ENCODE measurements at places on chromosomes 3 and 15.

- peak; percentile 90 for DNase-seq
Measured at GRCh38 chr3:112734736-112735350, 93.9 kb upstream of the CCDC80 start.

DNA sequence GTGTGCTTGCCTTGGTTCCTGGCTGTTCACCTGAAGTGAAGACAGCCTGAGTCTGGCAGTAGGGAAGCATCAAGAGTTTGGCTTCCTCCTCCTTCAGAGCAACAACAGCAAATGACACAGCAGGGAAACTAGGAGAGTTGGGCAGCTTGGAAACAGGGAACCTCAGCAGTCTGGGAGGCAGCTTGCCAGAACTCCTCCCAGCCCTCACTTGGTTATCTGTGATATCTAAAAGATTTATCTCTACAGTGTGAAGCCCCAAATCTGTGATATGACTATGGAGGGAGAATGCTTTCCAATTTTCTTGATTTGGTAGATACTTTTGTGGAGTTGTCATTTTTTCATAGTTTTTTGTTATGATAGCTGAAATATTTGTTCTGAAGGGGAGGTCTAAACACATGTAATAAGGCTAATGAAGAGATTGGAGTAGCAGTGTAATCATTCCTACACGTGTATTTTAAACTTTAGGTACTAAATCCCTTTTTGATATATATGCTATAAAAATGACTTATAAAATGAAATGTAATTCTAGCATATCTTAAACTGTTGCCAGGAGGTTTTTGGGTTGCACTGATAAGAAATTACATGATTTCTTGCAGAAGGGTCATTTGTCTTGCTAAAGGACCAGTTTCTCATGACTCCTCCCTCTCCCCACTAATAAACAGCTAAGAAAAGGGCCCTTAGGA lies 20.8 kb downstream of the UBE2E1 start:
- DNase-seq: no peak

- no peak for DNase-seq
Measured at GRCh38 chr3:45204136-45204535, 22.0 kb downstream of the TMEM158 start.

DNA sequence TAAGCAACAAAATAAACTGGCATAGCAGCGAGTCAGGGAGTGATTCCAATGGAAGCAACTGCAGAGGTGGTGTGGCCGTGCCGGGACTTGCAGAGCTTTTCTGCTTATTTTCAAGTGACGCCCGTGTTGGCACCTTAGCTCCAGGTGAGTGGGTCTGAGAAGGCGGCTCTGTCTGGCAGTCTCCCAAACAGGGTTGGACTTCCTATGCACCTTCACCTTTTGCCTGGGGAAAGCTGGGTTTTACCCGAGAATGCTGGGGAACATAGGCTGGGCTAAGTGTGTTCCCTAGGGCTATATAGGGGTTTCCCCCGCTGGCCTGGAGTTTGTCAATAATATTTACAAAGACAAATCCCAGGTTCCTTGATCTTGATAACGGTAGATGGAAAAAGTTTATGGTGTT lies 179.9 kb upstream of the TBL1XR1 start:
- DNase-seq: no peak
